ENCODE measurements at places on chromosomes 7 and 10.
A peak's percentile ranks its signal among the peaks of the same experiment; 100 is the strongest.

DNA sequence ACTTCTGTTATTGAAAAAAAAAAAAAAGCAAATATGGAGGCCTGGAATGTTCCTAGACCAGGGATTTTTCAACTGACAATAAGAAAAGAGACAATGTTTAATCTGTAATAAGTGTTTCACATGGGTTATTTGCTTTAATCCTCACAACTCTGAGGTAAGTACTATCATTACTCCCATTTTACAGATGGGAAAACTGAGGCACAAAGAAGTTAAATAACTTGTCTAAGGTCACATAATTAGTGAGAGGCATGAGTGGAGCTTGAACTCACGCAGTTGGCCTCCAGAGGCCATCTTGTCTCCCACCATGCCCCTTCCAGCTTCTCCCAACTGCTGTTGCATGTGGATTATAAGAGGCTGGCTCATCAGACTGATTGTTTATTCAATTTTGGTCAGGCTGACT lies 36.6 kb upstream of the CREB5 start:
- no peak for DNase-seq

DNA sequence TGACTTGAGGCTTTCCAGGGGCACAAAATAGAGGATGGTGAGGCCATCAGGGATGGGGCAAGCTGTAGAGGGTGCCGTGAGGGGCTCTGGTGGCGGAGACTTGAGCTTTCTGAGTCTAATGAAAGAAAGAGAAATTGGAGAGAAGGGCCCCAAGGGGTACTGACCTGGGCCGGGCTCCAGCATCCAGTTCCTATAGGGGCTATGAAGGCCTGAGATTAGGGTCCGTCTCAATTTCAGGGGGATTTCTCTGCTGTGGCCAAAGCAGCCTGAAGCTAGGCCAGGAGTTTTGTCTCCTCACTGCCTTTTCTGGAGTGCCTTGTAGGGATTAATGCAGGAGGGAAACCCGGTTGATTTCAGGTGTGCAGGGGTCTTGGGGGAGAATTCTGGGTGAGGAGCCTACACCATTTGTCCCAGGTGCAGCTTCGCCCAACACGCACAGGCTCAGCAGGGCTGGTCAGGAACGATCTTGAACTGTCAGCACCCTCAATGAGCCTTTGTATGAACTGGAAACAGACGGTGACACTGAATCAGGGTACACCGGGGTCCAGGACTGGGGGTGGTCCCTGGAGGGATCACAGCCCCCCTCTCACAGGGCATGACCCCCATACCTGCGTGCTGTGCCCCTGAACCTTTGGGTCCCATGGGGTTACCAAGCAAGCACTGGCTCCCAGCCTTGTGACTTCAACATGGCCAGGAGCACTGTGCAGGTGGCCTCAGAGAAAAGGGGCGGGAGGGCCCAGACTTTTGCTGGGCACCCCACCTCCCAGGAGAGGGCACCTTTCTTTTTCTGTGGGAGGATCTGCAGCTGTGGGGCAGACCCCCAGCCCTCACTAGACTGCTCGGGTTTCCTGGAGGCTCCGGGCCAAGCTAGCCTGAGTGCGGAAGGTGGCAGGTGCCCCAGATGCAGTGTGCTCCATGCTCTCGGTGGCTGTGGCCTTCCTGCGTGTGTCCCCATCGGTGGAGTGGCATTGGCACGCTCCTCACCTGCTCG lies 122.9 kb upstream of the RET start:
- DNase-seq = no peak

DNA sequence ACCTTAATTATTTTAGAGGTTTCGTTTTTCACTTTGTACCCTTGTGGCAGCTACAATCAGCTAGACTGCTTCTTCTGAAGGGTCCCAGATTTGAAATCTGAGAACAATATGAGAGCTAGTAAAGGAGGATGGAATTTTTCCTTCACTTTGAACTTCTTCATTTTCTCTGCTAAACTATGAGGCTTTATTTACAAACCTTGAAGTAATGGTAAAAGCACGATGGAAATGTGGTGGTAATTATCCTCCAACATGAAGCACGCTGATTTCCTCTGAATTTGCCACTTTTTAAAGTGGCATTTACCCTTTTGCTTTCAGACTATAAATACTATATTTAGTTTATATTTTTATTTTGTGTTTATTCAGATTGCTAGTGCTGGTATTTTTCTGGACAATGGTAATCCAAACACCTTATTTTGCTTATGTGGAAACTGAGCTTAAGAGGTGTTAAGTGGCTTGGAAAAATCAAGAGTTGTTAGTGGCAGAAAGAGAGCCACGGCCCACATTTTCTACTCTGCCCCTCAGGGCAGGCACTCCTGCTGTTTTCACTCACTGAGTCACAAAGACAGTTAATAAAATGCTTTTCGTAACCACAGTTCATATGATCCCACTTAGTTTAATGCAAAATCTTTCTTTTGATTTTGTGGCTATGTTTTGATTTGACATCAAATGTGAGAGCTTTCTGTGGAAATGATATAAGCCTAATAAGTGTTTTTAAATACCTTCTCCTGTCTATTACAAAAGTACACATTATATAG lies 2.7 kb downstream of the SSMEM1 start:
- no peak for DNase-seq

- DNase-seq = no peak
Observed at GRCh38 chr7:43879477-43879876, 10.2 kb upstream of the MRPS24 start.

- no peak for DNase-seq
Observed at GRCh38 chr10:15420858-15421257, 49.8 kb upstream of the FAM171A1 start.

DNA sequence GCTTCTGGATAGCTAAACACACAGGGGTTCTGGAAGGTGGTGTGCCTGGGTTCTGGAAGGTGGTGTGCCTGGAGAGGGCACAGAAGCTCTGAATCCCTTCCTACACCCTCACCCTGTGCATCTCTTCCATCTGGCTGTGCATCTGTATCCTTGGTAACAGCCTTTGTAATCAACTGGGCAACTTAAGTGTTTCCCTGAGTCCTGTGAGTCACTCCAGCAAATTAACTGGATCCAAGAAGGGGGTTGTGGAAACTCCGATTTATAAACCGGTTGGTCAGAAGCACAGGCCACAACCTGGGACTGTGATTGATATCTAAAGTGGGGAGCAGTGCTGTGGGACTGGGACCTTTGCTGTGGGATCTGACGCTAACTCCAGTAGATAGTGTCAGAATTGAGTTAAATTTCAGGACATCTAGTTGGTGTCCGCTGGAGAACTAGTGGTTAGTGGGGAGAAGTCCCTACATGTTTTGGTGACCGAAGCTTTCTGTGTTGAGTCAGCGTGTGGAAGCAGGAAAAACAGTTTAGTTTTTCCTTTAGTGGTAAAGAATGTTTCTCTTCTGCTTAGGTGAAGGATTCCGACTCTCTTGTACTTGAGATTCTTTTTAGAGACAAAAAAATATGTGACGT lies 228.1 kb downstream of the BMPER start:
- no peak for DNase-seq

DNA sequence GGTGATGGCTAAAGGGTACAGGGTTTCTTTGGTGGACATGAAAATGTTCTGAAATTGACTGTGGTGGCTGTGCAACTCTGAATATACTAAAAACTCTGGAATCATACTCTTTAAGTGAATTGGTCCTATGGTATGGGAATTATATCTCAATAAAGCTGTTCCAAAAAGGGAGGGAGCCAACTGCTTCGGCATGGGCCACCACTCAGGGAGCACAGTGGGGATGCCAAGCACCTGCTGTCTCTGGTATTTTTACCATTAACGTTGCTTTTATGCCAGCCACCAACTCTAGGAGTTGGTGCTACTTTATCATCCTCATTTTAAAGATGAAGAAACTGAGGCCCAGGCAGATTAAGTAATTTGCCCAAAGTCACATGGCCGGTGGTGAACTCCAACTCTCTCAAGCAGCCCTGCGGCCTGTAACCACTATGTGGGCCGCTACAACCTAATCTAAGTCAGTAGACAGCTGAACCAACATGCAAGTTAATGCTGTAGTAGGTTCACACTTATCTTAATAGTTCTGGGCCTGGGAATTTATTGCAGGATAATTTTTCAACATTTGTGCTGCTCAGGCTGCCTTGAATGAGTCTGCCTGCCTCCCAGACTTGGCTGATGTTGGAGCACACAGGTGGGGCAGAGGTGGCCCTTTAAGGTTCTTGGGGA lies 20.8 kb downstream of the SH3PXD2A start:
- no peak for DNase-seq

DNA sequence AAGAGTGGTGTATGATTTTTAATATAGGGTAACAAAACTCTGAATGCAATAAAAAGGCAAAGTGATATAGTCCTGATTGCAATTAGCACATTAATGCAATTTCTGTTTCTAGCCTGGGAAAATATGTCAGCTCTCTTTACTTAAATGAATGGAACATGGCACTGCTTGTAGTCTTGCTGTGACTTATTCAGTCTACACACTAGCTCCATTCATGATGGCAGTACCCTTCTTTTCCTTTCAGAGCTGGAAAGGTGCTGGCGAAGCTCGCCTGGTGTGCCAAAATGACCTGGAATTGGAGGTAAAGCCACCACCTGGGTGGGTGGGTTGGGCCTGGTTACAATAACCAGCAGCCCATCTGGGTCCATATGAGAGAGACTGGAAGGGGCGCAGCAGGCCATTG lies 85.3 kb downstream of the ZNF365 start:
- DNase-seq = no peak

DNA sequence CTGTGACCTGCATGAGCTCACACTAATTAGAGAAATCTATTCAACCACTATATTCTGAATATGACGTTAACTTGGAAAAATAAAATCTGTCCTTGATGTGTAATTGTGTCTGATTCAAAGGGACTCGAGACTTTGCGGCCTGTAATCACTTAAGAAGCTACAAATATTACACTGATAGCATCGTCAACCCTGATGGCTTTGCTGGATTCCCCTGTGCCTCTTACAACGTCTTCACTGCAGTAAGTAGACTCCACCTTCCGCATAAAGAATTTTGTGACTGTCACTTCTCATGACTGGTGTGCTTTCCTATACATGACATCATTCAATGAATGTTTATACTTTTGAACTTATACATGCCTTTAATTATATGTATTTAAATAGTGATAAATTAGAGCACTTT lies 10.1 kb downstream of the PNLIP start:
- DNase-seq = no peak

DNA sequence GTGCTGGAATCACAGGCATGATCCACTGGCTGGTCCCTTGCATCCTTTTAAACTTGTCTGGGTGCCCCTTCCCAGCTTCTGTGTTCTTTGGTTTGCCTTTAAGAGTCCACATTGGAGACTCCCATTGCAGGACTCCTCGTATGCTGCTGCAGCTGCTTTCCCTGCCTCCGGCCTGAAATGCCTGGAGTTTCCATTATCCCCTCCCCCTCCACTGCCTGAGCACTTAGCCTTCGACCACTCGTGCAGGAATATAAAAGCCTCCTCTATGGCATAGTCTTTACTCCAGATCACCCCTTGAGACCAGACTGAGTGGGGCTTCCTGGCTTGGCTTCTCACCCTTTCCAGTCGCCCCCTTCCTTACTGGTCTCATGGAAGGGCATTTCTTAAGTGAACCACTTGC lies 80.2 kb downstream of the RHOBTB1 start:
- DNase-seq = no peak

- DNase-seq = no peak
Observed at GRCh38 chr7:127666602-127667001, 14.6 kb downstream of the SND1 start.

DNA sequence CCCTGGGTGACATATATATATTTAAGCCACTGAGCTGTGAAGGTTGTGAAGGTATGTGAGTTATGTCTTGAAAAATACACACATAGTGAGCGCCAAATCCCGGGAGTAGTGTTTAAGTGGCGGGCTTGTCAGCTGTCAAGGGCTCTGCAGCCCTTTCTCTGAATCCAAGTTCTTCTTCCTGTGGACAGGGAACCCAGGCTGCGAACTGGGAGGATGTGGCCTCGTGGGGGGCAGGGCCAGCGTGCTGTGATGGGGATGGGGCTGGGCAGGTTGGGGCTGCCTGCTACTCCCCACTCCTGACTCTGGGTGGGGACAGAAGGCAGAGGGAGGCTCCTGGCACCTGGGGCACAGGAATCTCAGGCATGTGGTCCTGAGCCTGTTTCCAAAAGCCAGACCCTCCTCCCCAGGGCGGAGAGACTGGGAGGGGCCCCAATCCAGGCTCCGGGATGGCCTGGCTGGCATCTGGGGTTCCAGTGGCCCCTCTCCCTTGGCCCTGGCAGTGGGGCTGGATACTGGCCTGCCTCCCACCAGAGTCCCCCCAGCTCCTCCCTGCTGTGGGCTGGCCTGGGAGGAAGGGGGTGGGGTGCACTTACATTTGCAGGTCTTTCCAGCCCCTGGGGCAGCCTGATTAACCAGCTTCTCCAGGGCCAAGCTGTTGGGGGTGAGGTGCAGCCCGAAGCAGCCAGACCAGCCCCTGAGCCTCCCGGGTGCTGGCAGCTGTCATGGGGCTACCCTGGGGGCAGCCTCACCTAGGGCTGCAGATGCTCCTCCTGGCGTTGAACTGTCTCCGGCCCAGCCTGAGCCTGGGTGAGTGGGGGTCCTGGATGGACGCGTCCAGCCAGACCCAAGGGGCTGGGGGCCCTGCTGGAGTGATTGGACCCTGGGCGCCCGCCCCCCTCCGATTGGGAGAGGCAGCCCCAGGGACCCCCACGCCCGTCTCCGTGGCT lies at the start of gene UPK3B:
Gene UPK3B, plus strand, starts transcription at position 622 of the 947 bp plus-strand sequence. Its CDS starts 101 bp downstream, at position 723.
- no peak for DNase-seq

GRCh38 chr7:44285561-44285960 lies 39.8 kb downstream of the CAMK2B start:
- DNase-seq = no peak

DNA sequence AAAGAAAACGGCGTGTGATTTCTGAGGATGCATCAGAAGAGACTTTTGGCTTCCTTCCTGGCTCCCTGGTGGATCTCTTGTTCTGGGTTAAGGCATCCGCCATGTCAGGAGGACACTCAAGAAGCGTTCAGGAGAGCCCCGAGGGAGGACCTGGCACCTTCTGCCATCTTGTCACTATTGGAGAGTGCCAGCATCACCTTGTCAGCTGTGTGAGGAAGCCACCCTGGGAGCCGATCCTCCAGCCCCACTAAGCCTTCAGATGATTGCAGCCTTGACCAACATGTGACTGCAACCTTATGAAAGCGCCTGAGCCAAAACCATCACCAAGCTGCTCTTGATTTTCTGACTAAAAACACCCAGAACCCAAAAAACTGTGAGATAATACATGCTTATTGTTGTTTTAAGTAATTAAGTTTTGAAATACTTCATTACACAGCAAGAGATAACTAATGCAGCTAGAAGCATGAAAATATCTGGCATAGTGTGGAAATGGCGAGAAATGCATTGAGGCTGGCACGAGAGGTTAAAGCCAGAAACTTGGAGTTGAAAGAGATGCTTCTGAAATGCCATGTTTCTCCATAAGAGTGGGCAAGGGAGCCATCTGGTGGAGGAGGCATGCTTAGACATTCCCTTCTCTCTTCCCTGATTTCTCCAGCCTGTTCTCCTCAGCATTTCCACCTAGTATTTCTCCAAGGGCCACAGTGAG lies 5.4 kb upstream of the ZFYVE27 start:
- DNase-seq = peak; percentile 34

DNA sequence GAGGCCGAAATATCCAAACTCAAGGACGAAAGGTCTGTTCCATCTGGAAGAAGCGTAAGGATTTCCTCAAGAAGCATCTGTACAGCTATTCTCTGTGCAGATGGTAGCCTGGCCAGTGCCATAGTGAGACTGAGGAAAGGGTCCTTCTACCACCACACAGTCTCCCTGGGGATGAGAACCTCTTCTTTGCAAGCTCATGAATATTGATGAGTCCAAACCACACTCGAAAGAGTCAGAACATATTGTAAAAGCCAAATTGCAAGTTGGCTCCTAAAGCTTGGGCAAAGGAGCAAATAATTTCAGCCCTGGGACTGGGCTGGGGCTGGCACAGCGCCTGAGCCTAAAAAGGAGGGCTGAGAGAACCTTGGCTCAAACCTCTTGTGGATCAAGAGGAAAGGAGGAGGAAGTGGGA lies 66.1 kb upstream of the PIP4K2A start:
- no peak for DNase-seq

GRCh38 chr10:73413108-73413527 lies 740 bp downstream of the ANXA7 start:
- peak; percentile 10 for DNase-seq
